Kidney epithelial cell (primary cell): ENCODE measurements at places on chromosomes 6 and 20. TPM values are rescaled to one million over a fixed set of nuclear protein-coding genes. Genes with fewer than 3 reads are reported as not detected.

GRCh38 chr20:14800707-14801425 is 463.5 kb upstream of the FLRT3 start:
- DNase-seq: no peak

DNA sequence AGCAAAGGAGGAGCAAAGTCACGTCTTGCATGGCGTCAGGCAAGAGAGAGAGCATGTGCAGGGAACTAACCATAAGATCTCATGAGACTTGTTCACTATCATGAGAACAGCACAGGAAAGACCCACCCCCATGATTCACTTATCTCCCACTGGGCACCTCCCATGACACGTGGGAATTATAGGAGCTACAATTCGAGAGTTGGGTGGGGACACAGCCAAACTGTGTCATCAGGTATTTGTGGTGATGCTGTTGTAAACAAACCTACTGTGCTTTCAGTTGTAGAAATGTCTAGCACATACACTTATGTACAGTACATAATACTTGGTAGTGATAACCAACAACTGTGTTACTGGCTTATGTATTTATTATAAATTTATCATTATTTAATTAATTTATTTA is 128.3 kb downstream of the UTRN start:
- DNase-seq: no peak

GRCh38 chr20:57936636-57937385 is 227.0 kb upstream of the PMEPA1 start:
- no peak for DNase-seq

DNA sequence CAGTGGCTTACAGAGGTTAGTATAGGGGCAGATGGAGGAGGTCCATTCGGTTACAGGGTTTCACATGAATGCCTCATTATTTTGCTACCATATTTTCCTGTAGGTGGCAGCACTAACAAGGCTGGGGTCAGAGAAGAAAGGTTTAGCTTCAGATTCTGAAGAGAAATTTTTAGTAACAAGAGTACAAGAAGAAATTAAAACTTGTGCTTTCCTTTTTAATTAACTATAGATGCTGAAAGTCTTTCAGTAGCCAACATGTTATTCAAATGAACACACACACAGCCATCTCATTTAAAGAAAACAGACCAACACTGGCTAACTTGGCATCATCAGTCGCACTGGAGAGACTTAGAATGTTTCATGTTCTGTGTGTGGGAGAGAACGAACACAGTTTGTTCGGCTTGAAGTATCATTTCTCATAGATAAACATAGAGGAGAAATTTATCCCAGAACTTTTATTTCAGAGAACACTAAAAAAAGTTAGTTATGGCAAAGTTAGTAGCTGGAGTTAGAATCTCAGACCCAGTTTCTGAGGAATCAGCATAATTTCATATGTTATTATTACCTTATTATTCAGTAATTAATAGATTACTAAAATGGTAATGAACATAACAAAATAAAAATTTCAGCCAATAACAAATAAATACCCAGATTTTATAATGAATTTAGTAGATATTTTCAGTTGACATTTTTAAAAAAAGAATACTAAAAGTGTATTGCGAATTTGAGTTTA is 314.0 kb upstream of the RSPO3 start:
- peak; percentile 2 for DNase-seq

- no peak for DNase-seq
These were observed 206.3 kb downstream of the QKI start for GRCh38 chr6:163620670-163621330.

- DNase-seq: no peak
These were observed at the start of gene THBS2 for GRCh38 chr6:169253337-169254238. Gene THBS2 (minus strand): TSS chr6:169253846. CDS start chr6:169250784, 3,062 bp downstream.

DNA sequence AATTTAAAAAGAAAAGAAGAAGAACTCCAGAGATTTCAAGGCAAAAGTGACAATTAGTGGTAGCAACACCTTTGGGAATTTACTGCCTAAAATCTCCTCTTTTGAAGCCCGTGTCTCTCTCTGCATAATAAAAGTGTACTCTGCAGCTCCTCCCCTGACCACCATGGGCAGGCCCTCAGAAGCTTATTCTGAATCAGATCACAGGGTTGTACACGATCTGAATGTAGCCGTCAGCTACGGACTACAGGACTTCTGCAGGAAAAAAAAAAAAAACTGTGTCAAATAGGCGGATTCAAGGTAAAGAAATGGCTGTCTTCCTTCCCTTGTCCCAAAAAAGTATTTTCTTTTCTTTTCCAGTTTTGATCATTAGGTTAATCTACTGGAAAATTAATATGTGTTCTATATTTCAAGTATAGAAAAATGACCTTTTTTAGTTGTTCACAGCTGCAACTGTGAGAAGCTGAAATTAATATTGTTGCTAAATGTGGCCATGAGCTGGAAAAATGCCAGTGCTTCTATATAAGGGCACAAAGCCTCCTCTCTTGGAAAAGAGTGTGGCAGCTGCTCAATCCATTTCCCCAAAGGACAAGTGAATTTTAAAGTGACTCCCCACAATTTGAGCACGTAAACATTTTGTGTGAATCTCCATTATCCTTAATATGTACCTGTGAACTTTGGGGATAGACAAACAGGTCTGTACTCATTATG is 397.4 kb downstream of the C6orf118 start:
- no peak for DNase-seq

- no peak for DNase-seq
These were observed 111.6 kb downstream of the TBC1D32 start for GRCh38 chr6:121222656-121223055.

DNA sequence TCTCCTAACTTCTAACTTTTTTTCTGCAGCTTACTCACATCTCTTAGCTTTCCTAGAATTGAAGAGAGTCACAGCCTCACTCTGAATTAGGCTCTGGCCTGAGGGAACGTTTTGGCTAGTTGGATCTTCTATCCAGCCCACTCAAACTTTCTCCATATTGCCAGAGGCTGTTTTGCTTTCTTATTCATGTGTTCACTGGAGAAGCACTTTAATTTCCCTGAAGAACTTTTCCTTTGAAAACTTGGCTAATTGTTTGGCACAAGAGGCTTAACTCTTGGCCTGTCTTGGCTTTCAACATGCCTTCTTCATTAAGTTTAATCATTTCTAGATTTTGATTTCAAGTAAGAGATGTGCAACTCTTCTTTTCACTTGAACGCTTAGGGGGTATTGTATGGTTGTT is 138.2 kb upstream of the PLCB4 start:
- no peak for DNase-seq

DNA sequence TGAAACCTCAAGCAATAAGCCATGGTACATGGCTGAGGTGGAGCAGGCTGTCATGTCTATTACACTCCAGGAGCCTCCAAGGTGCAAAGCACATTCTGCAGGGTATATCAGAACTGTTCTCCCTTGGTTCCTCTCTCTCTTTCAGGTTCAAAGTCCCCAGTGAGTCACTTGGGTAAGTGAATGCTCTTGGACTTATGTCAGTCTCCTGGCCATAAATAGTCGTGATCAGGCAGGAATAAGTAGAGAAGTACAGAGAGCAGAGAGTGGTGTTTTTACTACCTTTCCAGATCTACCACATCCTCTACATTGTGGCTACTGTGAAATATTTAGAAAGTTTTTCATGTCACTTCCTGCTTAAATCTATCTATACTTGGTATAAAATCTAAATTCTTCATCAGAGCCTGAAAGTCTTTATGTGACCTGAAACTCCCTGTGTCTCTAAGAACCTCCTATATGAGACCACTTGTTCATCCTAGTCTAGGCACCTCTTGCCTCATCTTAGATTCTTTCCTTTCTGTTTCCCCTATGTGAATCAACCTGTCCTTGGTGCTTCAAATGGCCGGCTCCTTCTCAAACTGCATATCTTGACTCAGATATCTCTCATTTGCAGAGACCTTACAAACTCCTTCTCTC is 1077.6 kb upstream of the MAP3K7 start:
- no peak for DNase-seq

DNA sequence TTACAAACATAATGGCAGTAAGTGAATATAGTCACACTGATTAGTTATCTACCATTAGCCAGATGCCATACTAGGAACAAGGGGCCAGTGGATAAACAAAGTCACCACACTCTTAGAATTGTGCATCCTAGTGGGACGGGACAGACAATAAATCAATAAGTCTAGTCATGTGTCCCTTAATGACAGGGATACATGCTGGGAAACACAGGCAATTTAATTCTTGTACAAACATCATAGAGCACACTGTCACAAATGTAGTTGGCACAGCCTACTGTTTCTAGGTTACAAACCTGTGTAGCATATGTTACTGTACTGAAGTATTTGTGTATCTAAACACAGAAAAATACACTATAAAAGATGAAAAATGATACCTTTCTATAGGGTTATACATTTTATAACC is 123.0 kb upstream of the FAM184A start:
- no peak for DNase-seq

- DNase-seq: no peak
These were observed at the start of gene GABRR1 for GRCh38 chr6:89217299-89217910. Gene GABRR1 (minus strand): TSS chr6:89217358. CDS start chr6:89217322, 36 bp downstream.

DNA sequence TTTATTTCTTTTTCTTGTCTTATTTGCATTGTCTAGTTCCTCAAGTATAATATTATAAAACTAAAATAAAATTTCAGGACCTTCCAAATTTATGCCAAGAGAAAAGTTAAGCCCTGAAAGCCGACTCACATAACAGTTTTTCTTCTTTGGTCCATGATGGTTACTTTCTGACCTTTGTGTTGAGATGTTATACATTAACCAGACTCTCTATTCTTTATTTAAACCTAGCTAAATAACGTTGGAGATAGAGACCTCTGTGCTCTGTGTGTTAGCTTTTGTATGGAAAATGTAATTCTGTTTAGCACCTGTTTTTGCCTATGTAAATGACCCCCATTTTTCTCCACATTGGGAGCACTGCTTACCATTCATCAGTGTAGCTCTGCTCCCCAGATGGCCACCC is 352.4 kb downstream of the CD109 start:
- no peak for DNase-seq

DNA sequence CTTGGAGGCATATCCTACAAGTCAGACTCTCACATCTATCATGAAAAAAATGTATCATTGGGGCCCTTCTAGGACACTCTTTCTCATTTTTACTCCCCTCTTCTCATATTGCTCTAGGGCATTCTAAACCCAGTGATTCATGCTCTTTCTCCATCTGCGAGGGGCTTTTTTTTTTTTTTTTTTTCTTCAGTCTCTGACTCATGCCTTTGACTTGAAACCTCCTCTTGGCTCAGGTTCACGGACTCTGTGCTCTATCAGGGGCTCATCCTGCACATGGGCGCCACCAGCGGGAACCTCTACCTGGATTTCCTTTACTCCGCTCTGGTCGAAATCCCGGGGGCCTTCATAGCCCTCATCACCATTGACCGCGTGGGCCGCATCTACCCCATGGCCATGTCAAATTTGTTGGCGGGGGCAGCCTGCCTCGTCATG is 17.8 kb downstream of the SLC22A1 start:
- DNase-seq: peak; percentile 65

GRCh38 chr6:37871616-37872372 is 52.3 kb downstream of the ZFAND3 start:
- no peak for DNase-seq

DNA sequence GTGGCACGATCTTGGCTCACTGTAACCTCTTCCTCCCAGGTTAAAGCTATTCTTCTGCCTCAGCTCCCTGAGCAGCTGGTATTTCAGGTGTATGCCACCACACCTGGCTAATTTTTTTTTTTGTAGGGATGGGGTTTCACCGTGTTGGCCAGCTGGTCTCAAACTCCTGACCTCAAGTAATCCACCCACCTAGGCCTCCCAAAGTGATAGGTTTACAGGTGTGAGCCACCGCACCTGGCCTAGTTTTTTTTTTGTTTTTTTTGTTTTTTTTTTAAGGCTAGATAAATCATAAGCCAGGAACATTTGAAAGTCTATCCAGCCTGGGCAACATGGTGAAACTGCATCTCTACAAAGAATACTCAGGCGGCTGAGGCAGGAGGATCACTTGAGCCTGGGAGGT is 10.9 kb downstream of the RRP36 start:
- no peak for DNase-seq

GRCh38 chr20:2921506-2921905 is 48.2 kb downstream of the PTPRA start:
- no peak for DNase-seq

- DNase-seq: no peak
These were observed 117.2 kb upstream of the CD93 start for GRCh38 chr20:23203310-23203709.

Gene XKR7
- total RNA-seq: 0.08 and 0.34 TPM in 2 replicates

Gene MAP3K7
- 22.6 and 26.5 TPM in 2 replicates for total RNA-seq

Gene LST1
- 0.42 TPM in 1 of 2 replicates, not detected in the other for total RNA-seq

Gene FITM2
- 5.3 and 5.5 TPM in 2 replicates for total RNA-seq

Gene DYNLT2
- total RNA-seq: 1.3 and 1.4 TPM in 2 replicates

Gene EDN3
- not detected in 2 replicates for total RNA-seq

Gene FAM209A
- total RNA-seq: not detected in 2 replicates

Gene TCP11
- 0.41 TPM in 1 of 2 replicates, not detected in the other for total RNA-seq

Gene USP49
- 1.8 and 2.4 TPM in 2 replicates for total RNA-seq

Gene IL17F
- total RNA-seq: not detected in 2 replicates
